GM18507 (cell line): ENCODE measurements at places on chromosomes 5 and 9.

GRCh38 chr9:15317836-15318235, 10.8 kb upstream of the TTC39B start:
- DNase-seq: no peak

DNA sequence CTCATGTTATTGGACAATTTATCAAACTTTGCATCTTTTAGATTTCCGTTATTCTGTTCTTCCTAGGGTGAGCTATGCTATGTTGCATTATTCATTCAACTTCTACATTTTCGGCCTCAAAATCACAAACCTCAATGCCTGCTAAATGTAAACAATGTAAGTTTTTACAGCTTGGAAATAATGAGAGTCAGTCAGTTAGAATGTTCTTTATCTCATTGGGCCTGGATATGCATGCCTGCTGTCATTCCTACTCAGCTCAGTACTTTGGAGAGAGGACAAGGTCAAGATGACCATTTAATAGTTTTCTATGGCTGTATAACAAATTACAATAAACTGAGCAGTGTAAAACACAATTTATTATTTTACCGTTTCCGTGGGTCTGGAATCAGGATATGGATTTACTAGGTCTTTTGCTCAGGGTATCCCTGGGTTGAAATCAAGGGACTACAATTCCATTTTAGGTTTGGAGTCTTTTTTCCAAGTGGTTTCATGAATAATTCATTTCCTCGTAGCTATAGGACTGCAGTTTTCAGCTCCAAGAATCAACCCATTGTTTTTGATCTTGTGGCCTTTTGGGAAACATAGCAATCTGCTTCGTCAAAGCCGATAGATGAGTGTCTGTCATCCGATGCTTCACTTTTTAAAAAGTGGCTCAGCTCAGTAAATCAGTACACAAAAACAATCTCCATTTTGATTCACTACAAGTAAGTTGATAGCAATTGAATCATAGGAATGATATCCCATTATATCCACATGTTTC, 1143.2 kb upstream of the CDH6 start:
- DNase-seq: no peak

DNA sequence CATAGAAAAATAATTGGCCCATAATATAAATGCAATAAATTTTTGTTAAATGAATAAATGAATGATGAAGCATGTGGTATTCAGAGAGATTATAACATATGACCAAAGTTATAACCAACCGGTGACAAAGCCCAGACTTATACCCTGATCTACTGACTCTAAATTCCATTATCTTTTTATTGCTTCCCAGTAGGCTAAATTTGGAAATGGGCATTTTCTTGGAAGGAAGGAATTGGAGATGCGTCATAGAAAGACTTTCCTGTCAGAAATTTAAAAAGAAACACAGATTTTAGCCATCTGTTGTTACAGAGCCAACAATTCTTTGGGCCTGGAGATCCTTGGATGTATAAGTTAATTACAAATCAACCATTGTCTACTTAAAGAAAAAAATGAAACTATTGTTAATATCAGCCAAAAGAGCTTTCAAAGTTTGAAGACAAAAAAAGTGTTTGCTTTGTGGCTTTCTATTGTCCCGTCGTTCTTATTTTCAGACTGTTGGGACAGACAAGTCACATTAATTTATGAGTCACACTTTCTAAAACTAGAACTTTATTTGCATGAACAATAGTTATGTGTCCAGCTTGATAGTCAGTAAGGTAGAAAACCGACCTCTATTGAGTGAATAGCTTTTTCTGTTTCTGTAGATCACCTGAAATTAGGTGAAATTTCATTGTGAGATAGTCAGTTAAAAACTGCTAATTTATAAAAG, 428.7 kb downstream of the GABRG2 start:
- no peak for DNase-seq

DNA sequence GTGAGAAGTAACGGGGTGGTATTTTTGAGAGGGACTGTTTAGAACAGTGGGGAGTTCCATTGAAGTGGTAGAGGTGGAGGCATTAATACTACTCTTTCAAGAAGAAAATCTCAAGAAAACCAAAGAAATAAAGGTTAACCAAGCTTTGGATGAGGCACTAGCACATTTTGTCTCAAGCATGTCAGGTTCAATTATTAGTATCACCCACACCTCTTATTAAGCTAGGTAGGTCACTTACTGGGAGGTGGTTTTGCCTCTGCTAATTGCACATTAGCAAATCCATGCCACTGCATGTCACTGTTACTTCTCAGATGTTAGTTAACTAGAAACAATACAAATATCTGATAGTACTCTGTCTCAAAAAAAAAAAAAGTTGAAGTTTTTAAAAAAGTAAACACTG, 10.2 kb downstream of the RABGAP1 start:
- DNase-seq: no peak

GRCh38 chr9:127887792-127888191, 10.3 kb upstream of the AK1 start:
- no peak for DNase-seq

DNA sequence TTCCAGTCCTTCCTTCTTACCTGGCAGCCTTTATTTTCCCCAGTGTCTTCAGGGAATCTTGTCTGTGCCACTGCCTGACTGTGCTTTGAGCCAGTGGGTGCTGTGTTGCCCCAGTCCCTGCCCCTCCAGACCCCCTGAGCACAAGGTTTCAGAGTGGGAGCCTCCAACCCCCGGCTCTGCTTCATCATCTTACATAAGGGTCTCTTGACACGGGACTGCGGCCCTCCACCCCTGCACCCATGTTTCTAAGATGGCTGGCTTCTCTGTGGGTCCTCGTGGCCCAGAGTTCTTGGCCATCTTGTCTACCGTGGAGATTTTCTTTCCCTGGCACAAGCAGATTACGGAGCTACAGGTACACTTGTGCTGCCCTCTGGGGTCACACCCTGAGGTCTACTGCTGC, 194.1 kb downstream of the CACNA1B start:
- no peak for DNase-seq

DNA sequence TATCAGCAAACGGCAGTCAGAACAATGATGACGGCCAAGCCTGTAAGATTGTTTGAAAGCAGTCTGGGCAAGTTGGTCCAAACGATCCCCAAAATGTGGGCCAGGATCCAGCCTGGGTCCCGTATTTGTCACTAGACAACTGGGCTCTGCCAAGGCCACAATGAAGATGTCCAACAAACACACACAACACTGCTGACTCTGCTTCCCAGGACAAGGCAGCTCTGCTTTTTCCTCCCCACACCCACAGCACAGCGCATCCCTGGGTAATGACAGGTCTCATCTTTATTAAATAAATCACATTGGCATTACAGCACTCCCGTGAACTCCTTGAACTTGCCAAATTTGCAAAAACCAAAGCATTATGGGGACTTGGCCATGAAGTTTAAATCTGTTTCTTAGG, 424.1 kb upstream of the ACTBL2 start:
- no peak for DNase-seq

DNA sequence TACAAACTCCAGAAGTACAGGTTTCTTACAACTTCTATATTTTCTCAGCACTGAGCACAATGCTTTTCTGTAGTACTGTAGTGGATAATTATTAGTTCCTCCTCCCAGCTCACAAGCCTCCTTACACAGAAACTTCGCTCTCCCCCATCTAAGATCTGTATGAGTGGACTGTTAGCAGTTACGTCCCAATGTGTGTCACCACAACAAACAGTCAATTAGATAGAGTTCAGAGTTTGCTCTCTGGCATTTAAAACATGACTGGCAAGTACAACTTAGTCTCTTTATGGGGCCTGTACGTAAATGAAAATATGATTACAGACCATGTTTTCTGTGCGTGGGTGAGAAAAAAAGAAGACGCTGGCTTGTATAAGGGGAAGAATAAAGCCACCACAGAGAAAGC, 631.4 kb upstream of the DMAC1 start:
- no peak for DNase-seq

DNA sequence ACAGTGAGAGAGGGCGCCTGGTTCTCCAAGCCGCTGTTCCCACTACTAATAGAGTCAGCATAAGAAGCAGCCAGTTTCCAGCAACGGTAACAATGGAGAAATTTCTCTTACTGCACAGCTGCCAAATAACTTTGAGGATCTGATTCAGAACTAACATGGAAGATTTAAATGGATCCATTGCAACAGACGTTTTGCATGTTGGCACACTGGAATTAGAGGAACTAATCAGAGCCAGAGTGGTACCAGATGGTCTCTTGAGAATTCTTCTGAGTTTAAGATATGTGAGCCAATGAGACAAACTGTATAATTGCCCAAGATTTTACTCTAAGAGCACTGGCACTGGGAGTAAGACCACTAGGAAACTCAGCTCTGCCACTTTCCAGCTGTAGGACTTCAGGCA, 186.5 kb downstream of the EFNA5 start:
- DNase-seq: no peak

DNA sequence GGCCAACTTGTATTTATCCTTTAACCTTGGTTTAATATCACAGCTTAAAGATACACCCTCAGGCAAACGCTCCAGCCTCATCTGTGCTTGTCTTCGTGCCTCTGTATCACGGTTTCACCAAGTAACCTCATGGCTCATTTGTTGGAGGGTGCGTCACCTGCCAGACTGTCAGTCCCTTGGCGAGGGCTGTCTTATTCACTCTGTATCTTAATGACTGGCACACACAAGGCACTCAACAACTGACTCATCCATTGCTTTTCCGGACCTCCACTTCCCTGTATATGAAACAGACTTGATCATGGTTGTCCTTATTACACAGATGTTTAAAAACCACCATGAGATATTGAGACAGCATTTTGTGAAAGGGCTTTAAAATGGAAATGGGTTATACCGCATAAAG, 28.0 kb downstream of the LCP2 start:
- no peak for DNase-seq

DNA sequence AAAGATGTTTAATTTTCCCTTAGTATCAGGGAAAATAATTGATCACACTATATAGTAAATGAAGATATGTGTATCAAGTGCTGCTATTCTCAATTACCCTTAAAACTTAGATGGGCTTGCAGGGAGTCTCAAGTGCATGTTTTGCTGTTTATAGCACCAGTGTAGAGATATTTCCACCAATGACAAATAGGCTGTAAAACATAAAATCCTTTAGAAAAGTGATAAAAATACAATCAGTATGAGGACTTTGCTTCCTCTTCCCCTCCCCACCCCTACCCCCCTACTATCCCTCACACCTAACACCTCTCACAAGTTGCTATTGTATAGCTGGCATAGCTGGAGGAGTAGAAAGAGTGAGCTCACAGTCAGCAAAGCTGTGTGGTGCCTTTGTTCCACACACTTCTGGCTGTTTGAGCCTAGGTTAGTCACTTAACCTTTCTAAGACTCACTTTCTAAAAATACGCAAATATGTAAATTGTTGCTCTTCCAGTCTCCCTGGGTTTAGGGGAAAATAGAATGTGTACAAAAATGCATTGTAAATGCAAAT, 93.1 kb downstream of the PDE4D start:
- DNase-seq: no peak

DNA sequence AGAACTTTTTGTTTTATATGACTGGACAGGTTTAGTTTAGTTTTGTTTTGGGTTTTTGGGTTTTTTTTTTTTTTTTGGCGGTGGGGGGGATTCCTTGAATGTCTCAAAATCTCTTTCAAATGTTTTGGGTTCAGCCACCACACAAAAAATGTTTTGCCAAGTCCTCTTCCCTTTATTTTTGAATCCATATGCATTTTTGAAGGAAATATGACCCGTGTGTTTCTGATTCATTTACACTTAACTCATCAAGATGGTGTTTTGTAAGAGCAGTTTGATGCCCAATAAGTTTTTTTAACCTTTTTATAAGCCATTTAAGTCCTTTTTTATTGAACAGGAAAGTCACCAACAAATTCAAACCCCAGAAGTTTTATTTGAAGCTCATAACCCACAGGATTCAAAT, 209.8 kb downstream of the CWC27 start:
- no peak for DNase-seq

DNA sequence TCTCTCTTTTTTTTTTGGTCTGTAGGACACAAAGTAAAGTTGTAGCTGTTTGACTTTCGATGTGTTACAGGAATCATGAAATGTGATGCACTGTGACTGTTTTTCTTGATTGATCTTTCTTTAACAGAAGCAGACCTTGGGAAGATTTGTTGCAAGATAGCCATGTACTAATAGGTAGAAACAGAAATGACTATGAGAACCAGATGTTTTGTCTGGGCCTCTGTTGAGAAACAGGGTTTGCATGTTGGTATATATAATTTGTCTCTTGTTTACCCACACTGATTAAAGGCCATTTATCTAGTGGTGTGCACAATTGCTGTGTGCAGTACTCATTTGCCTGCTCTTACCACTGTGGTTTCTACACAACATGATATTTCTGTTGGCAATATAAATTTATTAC, 125.1 kb downstream of the HACD4 start:
- DNase-seq: no peak
